ENCODE measurements at places on chromosomes 2 and 18. TPM values are rescaled to one million over a fixed set of nuclear protein-coding genes. Genes with fewer than 3 reads are reported as not detected.

Gene SPIRE1
- total RNA-seq = 92.8 TPM

Gene EMX1
- 0.07 TPM for total RNA-seq

Gene PARD6G
- total RNA-seq = 34.5 TPM

Gene ARHGEF33
- 0.21 TPM for total RNA-seq

Gene CNDP1
- not detected for total RNA-seq

Gene KCNK3
- not detected for total RNA-seq

Gene SOS1
- total RNA-seq = 8.9 TPM

Gene CGREF1
- 1.0 TPM for total RNA-seq

Gene LINC00305
- not detected for total RNA-seq

Gene ALPG
- not detected for total RNA-seq

Gene SLC9A4
- not detected for total RNA-seq

Gene DSC2
- total RNA-seq = 226 TPM

Gene MLPH
- 1.4 TPM for total RNA-seq

Gene EDAR
- total RNA-seq = 0.14 TPM

Gene HOXD3
- total RNA-seq = not detected

Gene CDK15
- not detected for total RNA-seq

Gene ERICH2
- total RNA-seq = 1.7 TPM

Gene REG1B
- total RNA-seq = not detected

Gene CCDC148
- 0.34 TPM for total RNA-seq

Gene KCNF1
- not detected for total RNA-seq

Gene GAL3ST2
- total RNA-seq = not detected

Gene SCYGR4
- total RNA-seq = not detected

Gene SCN9A
- total RNA-seq = 6.2 TPM

Gene IGFBP5
- total RNA-seq = 2.3 TPM

Gene CDH7
- total RNA-seq = under 0.01 TPM

Gene SLC9A2
- total RNA-seq = 0.14 TPM

Gene ZRANB3
- total RNA-seq = 5.5 TPM

Gene LHCGR
- total RNA-seq = not detected

Gene C18orf54
- total RNA-seq = 2.0 TPM

Gene SLC30A3
- not detected for total RNA-seq

Gene NOTO
- not detected for total RNA-seq

Gene ANKRD62
- total RNA-seq = under 0.01 TPM

Gene VAMP8
- 38.3 TPM for total RNA-seq

Gene VIL1
- not detected for total RNA-seq

Gene SERTAD2
- 25.2 TPM for total RNA-seq

Gene MAPK4
- total RNA-seq = under 0.01 TPM

Gene TMEM247
- total RNA-seq = not detected

Gene NYAP2
- total RNA-seq = under 0.01 TPM

Gene NEU2
- total RNA-seq = not detected

Gene RAMP1
- 0.34 TPM for total RNA-seq

Gene NDC80
- total RNA-seq = 0.34 TPM

Gene CPLX4
- not detected for total RNA-seq

Gene LYG2
- total RNA-seq = not detected

Gene SMAD7
- total RNA-seq = 31.5 TPM

Gene TTN
- under 0.01 TPM for total RNA-seq

Gene SAG
- not detected for total RNA-seq

Gene RASGRP3
- under 0.01 TPM for total RNA-seq

Gene LBH
- 11.6 TPM for total RNA-seq

Gene TLX2
- total RNA-seq = not detected

Gene MC2R
- total RNA-seq = not detected

Gene MAP3K2
- total RNA-seq = 74.7 TPM

Gene PLEK
- not detected for total RNA-seq

Gene LYPD6
- total RNA-seq = 1.4 TPM

Gene DYNAP
- total RNA-seq = not detected

Gene SKA1
- total RNA-seq = under 0.01 TPM
